ENCODE measurements at places on chromosomes 2 and 18.

- DNase-seq: no peak
Measured at GRCh38 chr2:96344011-96344410, 8.4 kb downstream of the NCAPH start.

- DNase-seq: peak; percentile 67
Measured at GRCh38 chr2:55364189-55365055, 55.2 kb downstream of the CCDC88A start.

GRCh38 chr2:170276925-170277629 lies 99.1 kb downstream of the MYO3B start:
- DNase-seq: no peak

- no peak for DNase-seq
Measured at GRCh38 chr2:133974353-133974752, 279.5 kb upstream of the MGAT5 start.

- DNase-seq: peak; percentile 14
Measured at GRCh38 chr2:191197096-191197495, 46.3 kb upstream of the STAT4 start.

DNA sequence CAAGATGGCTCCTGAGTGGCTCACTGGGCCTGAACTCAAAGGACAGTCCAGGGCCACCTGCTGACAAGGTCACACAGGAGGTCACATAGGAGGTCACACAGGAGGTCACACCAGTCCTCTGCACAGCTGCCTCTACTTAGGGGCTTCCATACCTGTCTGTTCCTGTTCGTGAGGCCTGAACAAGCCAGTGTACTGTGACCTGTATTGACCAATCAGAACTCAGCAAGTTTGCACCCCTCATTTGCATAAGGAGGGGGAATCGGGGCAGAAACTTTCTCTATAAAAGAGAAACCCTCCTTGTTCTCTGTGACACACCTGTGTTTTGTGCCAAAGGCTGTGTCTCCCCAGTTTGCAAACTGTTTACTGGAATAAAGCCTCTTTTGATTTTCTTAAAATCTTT lies 478.9 kb downstream of the EIPR1 start:
- DNase-seq: no peak

DNA sequence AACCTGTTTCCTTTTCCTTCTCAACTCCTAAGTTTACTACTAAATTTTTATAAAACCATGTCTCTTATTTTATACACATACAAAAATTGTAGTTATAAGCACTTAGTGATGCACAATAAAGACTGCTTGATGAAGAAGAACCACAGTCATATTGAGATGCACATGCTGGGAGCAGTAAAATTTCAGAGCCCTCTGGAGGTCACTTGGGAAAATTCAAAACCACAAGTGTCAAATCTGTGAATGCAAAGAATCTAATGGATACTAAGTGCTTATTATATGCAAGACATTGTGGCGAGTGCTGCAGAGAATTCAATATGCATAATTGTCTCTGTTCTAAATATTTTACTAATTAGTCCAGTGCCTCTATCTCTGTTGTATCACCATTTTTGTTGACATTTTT lies 180.5 kb downstream of the VWC2L start:
- DNase-seq: no peak

GRCh38 chr2:56077359-56077915 lies 106.4 kb upstream of the CCDC85A start:
- no peak for DNase-seq
